Cardiac muscle cell (in vitro differentiated cells and primary cell): ENCODE measurements at places on chromosomes 13 and 19.
A peak's percentile ranks its signal among the peaks of the same experiment; 100 is the strongest.

GRCh38 chr13:105960326-105960725 is 575.1 kb downstream of the EFNB2 start:
- DNase-seq = no peak

GRCh38 chr13:74346960-74347359 is 212.8 kb upstream of the KLF12 start:
- DNase-seq = no peak

DNA sequence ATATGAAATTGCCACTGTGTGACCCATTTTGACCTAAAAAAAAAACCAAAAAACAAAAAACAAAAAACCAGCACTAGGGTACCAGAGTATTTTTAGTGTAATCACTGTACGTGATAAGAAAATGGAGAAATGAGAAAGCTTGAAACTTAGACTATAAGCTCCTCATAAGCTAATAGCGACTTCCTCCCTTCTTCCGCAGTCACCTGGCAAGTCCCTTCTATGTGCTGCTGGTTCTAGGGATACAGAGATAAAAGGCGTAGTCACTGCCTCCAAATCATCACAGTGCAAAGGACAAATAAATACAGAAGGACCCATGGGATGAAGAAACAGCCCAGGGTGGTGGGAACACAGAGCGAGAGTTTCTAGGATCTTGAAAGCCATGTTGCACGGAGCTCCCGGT is 190.3 kb downstream of the TM9SF2 start:
- no peak for DNase-seq

GRCh38 chr19:55452749-55453346 is 8.6 kb downstream of the ISOC2 start:
- peak; percentile 88 for DNase-seq

DNA sequence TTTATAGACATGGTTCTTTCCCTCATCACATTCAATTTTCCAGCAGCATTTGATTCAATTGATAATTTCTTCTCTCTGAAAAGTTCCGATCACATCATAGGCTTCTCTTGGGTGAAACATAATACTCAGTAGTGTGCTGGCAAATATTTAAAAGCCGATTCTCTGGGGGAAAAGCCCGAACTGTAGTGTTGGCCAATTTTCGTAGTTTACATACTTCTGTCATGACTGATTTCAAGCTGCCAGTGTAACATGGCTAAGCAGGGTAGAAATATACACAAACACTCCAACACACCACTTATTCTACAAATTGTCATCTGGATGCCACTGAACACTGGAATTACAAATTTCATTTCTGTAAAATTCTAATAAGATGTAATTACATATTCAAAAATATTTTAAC is 56.1 kb upstream of the FREM2 start:
- DNase-seq = no peak
